ENCODE measurements at places on chromosomes 7 and 10. TPM values are rescaled to one million over a fixed set of nuclear protein-coding genes. Genes with fewer than 3 reads are reported as not detected.

The SPDYE8 gene
- total RNA-seq, result not detected

The TAS2R41 gene
- not detected for total RNA-seq

The PAX4 gene
- total RNA-seq, result not detected

The SEMA3D gene
- total RNA-seq, result 10.8 TPM

The TAC1 gene
- not detected for total RNA-seq

The TOMM7 gene
- total RNA-seq, result 67.2 TPM

DNA sequence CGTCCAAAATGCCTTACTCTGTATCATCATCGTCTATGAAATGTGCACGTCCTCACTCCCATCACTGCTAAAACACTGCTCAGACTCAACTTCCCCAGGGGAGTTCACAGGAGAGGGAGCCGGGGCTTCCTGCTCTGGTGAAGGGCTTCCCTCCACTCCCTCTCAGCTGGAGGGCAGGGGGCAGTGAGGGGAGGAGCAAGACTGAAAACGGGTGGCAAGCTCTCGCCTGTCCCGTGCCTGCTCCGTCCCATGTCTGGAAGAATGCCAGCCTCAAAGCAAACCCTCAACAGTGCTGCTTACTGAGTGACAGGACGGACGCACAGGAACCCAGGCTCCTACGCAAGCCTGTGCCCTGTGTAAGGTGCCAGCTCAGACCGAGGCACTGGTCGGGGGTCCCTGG lies 25.1 kb downstream of the PRKAG2 start:
- DNase-seq, result no peak

DNA sequence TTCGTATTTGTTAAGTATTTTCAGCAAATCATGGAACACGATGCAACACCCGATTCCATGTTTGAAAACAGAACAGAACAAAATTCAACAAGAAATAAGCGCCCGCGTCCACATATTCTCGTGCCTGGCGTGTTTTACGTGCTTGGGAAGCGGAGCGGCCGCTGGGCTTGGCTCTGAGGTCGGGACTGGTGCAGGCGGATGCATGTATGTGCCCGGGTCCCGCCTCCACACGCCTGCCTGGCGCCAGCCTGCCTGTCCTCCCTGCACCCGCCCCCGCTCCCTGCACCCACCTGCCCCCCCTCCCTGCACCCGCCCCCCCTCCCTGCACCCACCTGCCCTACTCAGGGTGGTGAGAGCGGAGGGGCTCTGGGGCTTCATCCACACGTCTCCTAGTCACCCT lies 454.5 kb downstream of the DNAJB6 start:
- no peak for DNase-seq

DNA sequence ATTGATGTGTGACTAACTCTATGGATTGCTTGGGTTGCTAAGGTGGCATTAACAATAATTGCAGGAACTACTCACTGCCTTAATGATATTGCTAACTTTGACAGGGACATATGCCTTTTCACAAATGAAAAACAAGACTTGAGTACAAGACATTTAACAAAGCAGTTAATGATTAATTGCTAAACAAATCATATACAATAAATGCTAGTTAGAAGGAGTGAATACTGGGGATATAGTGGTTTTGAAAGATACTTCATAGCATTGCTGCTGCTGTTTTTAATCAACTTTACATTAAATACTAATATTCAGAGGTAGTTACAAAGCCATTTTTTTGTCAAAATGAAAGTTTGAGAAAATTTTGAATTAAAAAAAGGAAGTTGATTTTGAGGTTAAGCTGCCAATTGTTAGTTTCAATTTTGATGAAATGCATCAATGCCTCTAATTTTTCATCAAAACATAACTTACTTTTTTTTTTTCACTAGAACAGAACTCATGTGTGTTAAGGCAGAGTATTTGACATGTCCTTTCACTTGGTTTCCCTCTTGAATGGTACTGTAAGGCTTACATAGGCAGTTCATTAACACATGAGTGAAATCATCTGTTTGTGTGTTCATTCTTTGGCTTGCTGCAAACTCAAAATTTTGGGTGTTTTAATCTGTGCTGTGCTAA lies 106.2 kb upstream of the SEMA3D start:
- no peak for DNase-seq

- peak; percentile 78 for DNase-seq
Observed at GRCh38 chr10:113058523-113059370, 108.7 kb downstream of the TCF7L2 start.

DNA sequence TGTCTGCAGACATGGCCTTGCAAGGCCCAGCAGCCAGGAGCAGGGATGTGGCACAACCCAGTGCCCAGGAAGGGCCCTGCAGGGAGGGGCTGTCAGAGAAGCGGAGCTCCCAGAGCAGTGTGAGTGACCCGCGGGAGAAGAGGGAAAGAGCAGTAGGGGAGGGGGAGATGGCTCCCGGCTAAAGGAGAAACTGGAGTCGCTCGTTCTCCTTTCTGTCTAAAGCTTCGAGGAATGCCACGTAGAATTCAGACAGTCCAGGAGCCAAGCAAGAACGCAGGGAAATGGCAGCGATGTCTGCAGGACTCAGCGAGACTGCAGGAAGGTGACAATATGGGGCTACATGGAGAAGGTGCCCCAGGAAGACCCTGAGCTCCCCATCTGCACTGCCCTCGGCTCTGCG lies 22.4 kb upstream of the HABP2 start:
- DNase-seq, result no peak

DNA sequence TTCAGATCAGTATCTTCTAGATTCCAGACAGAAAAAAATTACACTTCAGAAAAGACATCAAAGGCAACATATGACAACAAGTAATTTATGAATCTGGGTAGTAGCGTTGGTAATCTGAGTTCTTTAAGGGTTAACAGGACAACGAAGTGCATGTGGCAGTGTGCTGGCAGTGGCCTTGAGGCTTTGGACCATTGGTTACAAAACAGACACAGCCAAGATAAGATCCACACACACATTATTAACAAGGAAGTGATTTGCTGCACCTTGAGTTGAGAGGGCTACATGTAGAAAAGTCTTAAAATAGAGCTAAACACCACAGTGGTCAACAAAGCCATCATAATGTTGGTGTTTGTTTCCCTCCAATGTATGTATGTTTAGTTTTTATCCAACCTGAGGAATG lies 40.6 kb downstream of the AKR1D1 start:
- DNase-seq, result no peak

Measured in IMR-90 (cell line).